Activated naive CD4-positive, alpha-beta T cell treated with anti-CD3 and anti-CD28 coated beads, Interleukin-2, amount 50 U/mL, for 16 hours (primary cell): ENCODE measurements at places on chromosomes 2 and 18.

DNA sequence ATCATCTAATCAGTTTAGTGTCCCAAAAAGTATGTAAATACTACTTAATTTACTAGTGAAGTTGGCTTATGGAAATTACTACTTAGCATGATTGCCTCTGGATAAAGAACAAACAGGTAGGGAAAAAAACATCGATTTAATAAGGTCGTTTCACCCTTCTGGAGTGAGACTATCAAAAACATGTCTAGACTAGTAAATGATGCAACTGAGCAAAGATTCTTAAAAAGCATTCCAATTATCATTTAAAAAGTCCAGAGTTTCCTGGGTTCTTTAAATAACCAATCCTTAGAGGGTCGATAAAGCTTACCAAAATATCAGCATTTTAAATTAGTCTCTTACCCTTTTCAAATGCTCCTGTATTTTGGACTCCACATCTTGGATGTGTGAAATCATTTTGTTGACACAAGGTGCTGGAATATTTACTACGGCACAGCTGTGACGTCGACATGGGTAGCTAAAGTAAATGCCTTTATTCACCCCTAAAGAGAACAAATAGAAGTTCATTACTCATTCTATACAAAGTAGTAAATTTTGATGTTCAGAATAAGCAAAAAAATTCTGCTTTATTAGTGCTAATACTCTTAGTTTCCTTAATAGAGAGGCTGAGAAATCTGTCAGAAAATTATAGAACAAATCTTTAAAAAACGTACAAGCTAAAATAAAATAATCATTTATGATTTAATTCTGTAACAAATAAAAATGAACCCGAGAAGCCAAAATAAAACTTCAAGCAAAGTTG is 70.6 kb downstream of the CCDC178 start:
- DNase-seq: no peak

DNA sequence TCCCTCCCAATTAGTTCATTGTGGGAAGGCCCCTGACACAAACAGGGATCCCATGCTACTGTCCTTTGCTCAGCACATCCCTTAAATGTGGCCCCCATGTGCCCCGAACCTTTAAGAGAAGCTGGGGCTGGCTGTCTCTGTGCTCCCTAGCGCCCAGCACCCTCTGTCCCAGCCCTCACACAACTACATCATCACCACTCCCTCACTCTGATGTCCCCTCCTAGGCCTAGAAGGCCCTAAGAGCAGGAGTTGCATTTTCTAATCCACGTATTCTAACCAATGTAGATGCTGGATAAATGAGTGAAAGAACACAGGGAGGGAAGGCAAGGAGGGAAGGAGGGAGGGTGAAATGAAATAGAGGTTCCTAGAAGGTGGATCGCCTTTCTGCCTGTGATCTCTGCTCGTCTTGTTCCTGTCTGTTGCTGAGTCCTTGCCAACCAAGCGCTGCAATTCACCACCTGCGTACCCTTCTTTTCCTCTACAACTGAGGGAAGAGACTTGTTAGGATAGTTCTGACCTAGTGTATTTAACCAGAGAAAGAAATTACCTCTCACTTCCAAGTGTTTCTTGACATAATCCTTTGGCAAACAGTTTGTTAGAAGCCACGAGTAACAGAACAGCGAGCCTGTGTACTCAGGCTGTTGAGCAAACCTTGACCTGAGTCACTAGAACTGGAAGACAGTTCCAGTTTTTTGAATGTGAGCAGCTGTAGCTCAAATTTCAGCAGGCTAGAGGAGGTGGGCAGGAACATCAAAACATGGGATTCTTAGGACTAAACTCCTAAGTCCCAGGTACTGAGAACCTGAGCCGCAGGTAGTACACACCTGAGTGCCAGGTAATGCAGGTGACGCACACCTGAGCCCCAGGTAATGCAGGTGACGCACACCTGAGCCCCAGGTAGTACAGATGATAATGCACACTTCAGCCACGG is 181.5 kb upstream of the ID2 start:
- DNase-seq: no peak

DNA sequence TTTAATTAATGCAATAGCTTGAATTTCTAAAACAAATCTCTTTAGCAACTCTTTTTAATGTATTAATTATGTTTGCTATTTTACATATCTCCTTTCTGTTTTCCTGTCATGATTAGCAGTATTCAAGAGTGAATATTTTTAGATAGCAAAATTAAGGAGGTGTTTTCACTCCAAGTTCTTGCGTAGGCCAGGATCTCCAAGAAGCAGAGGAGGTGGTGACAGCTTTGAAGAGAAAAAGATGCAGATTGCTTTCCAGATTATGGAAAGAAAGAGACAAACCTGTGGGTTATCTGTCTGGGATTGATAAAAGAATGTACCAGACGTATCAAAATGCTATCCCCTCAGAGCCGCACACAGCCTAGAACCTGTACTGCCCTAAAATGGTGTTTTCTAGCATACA is 163.5 kb upstream of the FAM98A start:
- DNase-seq: no peak

DNA sequence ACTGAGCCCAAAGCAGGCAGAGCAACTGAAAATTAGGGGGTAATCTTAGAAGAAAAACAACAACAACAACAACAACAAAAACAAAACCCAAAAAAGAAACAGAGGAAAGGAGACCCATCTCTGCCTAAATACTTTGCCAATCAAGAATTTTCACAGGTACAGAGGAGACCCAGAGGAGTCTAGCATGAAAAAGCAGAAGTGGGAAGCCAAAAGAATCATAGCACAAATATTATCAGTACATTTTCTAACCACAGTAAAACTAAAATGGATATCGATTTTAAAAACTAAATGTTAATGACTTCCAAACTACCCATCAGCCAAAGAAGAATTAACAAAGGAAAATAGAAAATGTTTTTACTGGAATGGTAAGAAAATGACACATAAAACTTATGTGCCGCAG is 148.1 kb downstream of the BAZ2B start:
- DNase-seq: no peak

DNA sequence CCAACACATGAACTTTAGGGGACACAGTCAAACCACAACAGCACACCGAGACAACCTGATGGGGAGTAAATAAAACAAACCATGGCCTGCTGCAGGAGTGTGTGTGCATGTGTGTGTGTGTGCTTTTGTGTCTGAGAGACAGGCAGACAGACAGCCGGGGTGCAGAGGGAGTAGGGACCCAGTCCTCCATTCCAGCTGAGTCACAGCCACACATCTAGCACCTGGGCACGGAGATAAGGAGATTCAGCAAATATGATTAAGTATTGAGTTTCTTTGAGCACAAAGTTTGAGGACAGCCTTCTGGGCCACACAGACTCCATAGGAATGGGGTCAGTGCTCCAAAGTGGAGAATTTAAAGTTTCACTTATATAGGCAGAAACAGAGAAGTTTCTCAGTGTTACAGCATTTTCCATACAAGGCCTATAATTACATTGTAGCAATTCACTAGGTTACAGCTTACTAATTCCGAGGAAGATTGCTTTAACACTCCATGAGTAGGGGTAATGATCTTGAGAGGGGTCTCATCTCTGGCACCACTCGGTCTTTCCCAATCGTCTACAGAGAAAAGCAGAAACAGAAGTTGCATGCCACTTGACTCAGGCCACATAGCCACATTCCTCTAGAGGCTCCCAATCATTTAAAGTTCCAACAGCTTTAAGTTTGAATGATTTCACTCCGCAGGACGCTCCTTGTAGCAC is 30.8 kb upstream of the PRLH start:
- DNase-seq: no peak

DNA sequence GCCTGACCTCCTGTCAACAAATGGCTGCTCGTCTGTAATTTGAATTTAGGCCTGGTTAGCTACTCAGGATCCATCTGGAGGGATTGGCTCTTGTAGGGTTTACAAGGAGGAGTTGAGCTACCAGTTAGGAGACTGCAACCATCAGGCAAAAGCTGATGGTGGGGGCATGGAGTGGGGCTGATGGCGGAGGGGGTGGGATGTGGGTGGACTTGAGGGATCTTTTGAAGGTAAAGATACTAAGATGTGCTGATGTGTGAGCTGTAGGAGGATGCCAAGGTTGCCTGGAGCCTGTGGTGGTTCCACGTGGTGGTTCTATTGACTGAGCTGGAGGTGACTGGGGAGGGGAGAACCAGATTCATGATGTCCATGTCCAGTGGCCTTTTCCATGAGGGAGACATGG is 240.7 kb downstream of the LPIN1 start:
- DNase-seq: no peak

GRCh38 chr2:70896765-70897202 is 38.9 kb upstream of the ATP6V1B1 start:
- DNase-seq: no peak

DNA sequence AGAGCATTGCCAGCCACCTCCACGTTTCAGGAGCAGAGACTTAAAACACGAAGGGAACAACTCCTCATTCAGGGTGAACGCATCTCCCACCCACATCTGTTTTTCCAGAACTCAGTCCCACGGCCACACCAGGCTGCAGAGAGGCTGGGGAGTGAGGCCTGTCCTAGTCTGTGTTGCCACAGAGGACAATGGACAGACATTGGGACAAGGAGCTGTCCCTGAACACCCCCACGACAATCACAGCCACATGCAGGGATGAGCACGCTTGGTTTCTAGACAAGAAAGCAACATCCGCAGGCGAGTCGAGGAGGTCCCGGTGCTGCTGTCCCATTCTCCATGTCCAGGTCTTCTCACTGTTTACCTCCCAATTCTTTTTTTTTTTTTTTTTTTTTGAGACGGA is 167.4 kb downstream of the EIPR1 start:
- DNase-seq: no peak

- DNase-seq: no peak
Observed at GRCh38 chr18:79543861-79544385, 135.7 kb upstream of the CTDP1 start.

DNA sequence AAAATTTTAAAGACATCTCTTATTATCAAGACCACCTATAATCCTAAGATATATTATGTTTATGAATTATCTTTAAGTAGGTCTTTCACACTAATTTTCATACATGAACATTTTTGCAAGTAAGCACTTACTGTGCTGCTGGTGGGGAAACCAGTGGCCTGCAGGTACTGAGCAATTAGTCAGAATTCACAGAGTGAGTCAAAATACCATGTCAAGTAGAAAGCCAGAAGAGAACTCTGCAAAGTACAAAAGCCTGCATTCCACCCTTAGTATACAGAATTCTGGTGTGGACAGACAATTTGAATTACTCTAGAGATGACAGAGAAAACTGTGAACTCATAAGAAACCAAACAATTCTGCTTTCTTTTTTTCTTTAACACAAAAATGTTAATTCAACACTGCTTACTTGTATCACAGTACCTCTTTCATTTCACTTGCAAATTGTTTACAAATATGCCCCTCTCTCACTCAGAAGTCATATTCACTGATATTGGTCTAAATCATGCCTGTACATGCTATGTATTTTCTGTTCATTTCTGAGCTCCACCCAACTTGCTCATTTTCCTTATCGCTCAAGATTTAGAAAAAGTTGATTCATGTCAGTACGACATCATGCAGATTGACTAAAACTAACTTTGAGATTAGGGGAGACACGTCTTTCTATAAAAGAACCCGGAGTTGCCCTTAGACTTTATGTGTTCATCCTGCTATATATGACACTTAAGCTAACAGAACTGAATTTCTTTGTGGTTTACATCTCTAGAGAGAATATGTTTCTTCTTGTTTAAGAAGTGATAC is 182.9 kb downstream of the IKZF2 start:
- DNase-seq: no peak

DNA sequence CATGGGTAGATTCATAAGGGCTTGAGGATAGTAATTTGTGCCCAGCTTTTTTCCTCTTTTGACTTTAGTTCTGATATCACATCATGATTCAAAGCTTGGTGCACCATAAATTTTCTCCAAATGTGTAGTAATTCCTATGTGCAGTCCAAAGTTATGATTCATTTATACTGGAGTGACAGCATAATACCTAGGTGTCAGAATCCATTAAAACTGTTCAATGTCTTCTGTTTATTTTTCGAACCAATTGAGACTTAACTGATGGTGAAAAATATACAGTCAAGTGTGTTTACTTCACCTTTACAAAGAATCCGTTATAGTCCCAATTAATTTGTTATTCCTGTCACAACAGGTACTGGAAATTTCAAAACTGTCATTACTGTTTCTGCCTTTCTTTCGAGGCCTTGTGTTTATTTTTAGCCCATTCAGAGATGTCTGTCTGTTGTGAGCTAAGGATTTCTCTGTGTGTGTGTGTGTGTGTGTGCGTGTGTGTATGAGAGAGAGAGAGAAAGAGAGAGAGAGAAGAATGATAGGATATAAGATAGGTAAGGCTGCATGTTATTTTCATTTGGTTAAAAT is 389.7 kb upstream of the ATP5MC3 start:
- DNase-seq: no peak

GRCh38 chr2:36455011-36455410 is 99.4 kb downstream of the CRIM1 start:
- no peak for DNase-seq

GRCh38 chr2:194464964-194465638 is 1191.9 kb upstream of the SLC39A10 start:
- no peak for DNase-seq

GRCh38 chr2:236943841-236944513 is 141.7 kb upstream of the COPS8 start:
- no peak for DNase-seq

GRCh38 chr2:70942396-70943204 is 6.9 kb downstream of the ATP6V1B1 start:
- no peak for DNase-seq

DNA sequence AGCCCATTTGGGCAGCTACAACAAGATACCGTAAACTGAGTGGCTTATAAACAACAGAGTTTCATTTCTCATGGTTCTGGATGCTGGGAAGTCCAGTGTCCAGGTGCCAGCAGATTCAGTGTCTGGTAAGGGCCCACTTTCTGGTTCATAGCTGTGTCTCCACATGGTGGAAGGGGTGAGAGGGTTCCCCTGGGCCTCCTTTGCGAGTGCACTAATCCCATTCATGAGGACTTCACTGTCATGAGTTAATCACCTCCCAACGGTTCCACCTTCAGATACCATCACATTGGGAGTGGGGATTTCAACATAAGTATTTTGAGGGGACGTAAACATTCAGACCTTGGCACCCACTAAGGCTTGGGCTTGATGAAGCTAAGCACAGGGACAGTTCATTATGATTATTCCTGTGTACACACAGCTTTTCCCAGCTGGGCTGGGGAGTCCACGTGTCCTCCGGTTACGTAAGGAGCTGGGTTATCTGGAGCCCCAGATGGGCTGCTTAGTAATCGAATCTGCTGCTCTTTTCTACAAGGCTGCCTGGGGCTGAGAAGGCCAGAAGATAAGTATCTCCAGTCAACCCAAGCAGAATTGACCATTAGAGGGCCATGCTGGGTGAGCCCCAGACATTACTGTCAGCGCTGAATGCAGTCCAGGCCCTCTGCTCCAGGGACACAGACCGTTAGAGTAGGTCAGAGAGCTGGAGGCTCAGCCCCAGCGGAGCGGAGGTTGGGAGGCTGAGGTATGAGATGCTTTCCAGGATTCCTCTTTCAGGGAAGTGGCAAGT is 42.7 kb downstream of the EPAS1 start:
- DNase-seq: no peak

- DNase-seq: no peak
Observed at GRCh38 chr2:67164771-67165522, 232.2 kb upstream of the ETAA1 start.

GRCh38 chr18:79949697-79950487 is 1.6 kb downstream of the SLC66A2 start:
- DNase-seq: no peak

- DNase-seq: no peak
Observed at GRCh38 chr2:8169443-8169842, 512.4 kb upstream of the ID2 start.
